Left ventricle myocardium superior (tissue), 1 donor: ENCODE measurements at places on chromosomes 4 and X. TPM values are rescaled to one million over a fixed set of nuclear protein-coding genes. Genes with fewer than 3 reads are reported as not detected.

- peak; percentile 29 for DNase-seq
These were observed 5.6 kb upstream of the PCDH7 start for GRCh38 chr4:30714408-30715031.

- DNase-seq, result no peak
These were observed 2141.7 kb upstream of the TENM3 start for GRCh38 chr4:180101348-180102083.

WDFY3 gene
- total RNA-seq, result 43.8 TPM

SRPX gene
- total RNA-seq, result 45.2 TPM

KLKB1 gene
- total RNA-seq, result 1.1 TPM

GRCh38 chrX:30310429-30311206, 1.4 kb upstream of the NR0B1 start:
- no peak for DNase-seq

DNA sequence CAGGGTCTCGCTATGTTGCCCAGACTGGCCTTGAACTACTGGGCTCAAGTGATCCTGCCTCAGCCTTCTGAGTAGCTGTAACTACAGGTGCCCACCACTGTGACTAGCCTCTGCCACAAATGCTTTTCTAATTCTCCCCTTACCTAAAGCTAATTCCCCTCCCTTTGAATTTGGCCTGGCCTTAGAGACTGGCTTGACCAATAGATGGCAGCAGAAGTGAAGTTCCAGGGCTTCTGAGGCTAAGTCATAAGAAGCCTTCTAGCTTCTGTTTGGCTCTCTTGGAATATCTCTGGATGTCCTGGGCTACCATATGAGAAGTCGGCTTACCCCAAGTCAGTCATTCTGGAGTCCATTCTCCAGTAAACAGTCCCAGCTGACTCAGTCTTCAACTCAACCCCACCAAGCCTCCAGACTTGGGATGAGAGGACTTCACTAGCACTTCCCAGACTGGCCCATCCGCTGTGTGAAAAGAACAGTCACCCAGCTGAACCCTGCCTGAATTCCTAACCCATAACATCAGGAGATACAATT, 61.0 kb downstream of the HPRT1 start:
- DNase-seq, result no peak

DNA sequence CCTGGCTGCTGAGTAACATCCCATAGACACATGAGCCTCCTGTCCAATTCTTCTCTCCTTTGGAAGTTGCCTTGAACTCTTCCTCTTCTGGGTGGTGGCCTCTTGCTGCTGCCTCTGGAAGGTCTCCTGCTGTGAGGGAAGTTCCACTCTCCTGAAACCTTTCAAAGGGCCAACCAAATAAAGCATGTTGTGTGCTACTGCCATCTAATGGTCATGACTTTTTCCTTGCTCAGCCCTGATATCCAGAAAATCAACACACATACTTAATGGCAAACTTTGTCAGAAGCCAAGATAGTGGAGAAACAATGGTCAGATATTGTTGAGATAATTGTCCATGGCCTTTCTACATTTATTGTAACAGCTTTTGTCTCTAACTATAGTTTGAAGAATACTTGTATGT, 19.1 kb upstream of the ZXDA start:
- no peak for DNase-seq

- DNase-seq, result no peak
These were observed 263.5 kb upstream of the DKK2 start for GRCh38 chr4:107299646-107300045.

PPP1R2C gene
- total RNA-seq, result not detected

CACNA1F gene
- 0.47 TPM for total RNA-seq

- no peak for DNase-seq
These were observed 78.6 kb upstream of the FAM9A start for GRCh38 chrX:8879750-8880149.

VEGFD gene
- total RNA-seq, result 12.4 TPM

- peak; percentile 74 for DNase-seq
These were observed 47.6 kb downstream of the ANAPC4 start for GRCh38 chr4:25424539-25425228.

GRCh38 chrX:51851507-51852085, 41.8 kb upstream of the MAGED1 start:
- no peak for DNase-seq

OTUD4 gene
- total RNA-seq, result 38.9 TPM

STK32B gene
- total RNA-seq, result 1.4 TPM

DNA sequence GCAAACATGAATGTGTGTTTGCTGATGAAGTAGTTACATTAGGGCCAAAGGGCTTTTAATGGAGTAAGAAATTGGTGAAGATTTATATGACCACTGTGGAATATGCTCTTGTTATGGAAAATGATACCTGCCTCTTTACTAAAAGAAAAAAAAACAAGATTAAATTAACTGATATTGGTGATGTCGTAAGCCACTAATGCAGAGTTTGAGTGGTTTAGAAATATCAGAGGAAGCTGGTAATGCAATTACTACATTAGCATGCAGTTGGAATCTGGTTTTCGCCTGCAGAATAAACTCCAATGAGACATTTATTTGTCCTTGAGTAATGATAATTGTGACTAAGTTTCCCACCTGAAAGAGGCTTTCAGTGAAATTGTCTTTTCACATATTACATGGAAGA, 597.9 kb downstream of the GALNTL6 start:
- DNase-seq, result no peak

- DNase-seq, result no peak
These were observed 47.2 kb downstream of the RAB28 start for GRCh38 chr4:13436962-13437361.

PRPS1 gene
- total RNA-seq, result 27.4 TPM

DNA sequence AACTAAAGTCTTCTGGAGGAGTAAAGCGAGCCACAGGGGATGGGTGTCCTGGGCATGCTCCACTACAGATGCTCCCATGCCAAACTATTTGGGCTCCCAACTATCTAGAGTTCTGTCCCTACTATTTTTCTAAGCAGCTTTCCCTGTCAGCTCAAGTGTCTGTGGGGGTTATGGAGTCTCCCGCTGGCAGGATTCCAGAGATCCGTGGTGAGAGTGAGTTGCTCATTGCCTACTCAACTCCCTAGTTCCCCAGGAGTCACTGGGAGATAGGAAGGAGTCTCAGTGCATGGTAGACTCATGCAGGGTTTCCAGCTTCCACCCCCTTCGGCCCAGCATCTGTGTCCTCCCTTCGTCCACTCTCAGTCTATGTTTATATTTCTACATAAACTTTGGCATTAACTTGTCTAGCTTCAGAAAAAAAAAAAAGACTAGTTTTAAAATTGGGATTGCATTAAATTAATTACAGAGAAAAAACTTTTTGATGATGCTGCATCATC, 55.1 kb upstream of the INPP4B start:
- no peak for DNase-seq

GRCh38 chr4:120693816-120694215, 228.7 kb downstream of the PRDM5 start:
- DNase-seq, result no peak

DNA sequence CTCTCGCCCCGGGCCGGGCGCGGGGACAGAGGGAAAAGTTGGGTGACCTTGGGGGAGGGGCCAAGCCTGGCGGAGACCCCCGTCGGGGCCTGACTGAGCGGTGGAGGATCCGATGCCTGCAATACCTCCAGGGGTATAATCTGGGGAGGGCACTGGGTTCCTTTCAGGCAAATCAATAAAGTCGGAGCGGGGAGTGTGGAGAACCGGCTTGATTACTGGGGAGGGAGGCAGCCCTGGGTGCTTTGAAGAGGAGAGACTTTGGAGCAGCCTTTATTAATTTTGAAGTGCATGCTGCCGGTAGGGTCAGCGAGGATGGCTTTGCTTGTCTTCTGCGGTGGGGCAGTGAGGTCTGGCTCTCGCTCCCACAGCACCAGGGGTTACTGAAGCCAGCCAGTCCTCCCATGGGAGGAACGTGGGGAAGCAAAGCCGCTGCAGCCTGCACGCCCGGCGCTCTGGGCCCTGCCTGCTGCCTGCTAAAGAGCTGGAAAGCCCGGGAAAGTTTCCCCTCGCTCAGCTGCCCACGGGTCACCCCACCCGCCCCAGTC, 403 bp upstream of the LGI2 start:
- DNase-seq, result peak; percentile 51

- DNase-seq, result no peak
These were observed 210.7 kb downstream of the PPP1R2C start for GRCh38 chrX:42567268-42567667.

CDS1 gene
- total RNA-seq, result 0.55 TPM
